ENCODE measurements at places on chromosomes 3 and 15.

- no peak for DNase-seq
Measured at GRCh38 chr3:170077361-170077760, 39.6 kb downstream of the GPR160 start.

GRCh38 chr15:80087104-80087503 is 27.6 kb downstream of the ZFAND6 start:
- DNase-seq, result no peak

- DNase-seq, result no peak
Measured at GRCh38 chr3:136135039-136135802, 60.9 kb downstream of the MSL2 start.

DNA sequence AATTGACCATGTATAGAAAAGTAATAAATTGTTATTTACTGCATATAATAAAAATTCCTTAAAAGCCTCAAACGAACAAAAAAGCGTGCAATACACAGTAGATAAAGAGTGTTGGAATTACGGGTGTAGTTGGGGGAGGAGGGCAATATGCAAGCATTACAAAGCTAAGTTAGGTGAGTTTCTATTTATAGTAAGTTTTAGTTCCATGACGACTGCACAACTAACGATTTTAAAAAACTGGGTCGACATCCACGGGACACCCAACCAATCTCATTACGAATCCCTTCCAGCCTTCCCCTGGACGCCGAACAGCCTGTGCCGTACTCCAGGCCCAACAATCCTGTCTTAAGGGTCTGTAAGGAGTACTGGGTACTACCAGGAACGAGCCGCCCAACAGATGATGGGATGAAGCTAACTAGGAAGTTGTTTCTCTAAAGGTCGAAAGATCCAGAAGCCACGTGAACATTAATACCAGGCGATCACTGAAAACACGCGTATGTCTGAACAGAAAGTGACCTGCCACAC is 677 bp downstream of the POLQ start:
- no peak for DNase-seq

GRCh38 chr3:188287762-188288505 is 134.0 kb downstream of the LPP start:
- DNase-seq, result no peak

DNA sequence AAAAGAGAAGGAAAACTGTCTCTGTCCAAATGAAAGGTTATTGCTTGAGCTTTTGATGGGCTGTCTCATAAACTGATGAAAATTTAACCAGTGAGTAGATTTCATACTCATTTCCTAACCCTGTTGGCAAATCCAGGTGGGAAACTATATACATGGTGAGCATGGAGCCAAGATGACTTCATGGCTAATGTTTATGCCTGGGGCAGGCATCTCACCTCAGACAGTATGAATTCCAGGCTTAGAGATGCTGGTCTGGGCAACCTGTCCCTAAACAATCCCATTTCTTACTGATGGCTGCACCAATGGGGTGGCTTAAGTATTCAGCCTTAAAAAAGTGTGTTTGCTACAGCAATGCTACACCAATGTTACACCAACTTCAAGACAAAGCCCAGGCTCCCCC is 58.1 kb downstream of the SLTM start:
- no peak for DNase-seq

- no peak for DNase-seq
Measured at GRCh38 chr3:131564812-131565211, 62.0 kb upstream of the MRPL3 start.

GRCh38 chr15:29623116-29623639 is 199.1 kb downstream of the TJP1 start:
- DNase-seq, result no peak

- DNase-seq, result no peak
Measured at GRCh38 chr15:34111488-34111887, 9.6 kb downstream of the PGBD4 start.

GRCh38 chr15:98391568-98391967 is 256.8 kb upstream of the IGF1R start:
- no peak for DNase-seq

- peak; percentile 96 for DNase-seq
Measured at GRCh38 chr15:62444104-62445022, 279.3 kb upstream of the C2CD4B start.

DNA sequence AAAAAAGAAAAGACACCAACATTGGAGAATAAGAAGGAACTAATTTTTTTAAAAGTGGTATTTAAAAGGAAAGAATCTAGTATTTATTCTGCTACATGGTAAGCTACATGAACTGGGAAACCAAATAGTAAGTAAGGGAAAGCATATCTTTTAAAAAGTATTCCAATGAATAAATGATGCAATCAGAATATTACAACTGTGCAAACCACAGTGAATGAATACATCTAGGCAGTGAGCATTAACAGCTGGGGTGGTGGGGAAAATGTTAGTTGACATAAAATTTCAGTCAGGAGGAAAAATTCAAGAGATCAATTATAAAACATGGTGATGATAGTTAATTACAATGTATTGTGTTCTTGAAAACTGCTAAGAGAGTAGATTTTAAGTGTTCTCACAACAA is 16.9 kb downstream of the ICE2 start:
- no peak for DNase-seq

GRCh38 chr15:36414670-36415069 is 164.8 kb upstream of the CDIN1 start:
- no peak for DNase-seq

- DNase-seq, result no peak
Measured at GRCh38 chr15:74041777-74042435, 40.4 kb downstream of the GOLGA6A start.

GRCh38 chr15:41304149-41304770 is 28.1 kb downstream of the OIP5 start:
- no peak for DNase-seq

DNA sequence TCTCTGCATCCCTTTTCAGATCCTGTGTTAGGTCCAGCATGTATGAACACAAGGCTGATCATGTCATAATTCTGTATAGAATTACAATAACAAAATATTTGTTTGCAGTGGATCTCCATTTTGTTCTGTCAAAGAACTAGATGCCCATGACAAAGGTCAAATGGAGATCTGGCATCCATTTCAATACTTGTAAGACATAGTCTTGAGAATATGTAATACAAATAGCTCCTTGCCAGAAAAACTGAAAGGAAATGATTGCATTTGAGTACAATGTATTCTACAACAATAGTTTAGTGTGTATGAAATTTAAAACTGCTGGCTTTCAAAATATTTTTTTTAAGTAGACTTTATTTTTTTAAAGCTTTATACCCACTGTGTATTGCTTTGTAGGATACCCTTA is 101.1 kb downstream of the CMSS1 start:
- DNase-seq, result no peak

- DNase-seq, result no peak
Measured at GRCh38 chr3:181715571-181716340, 4.0 kb downstream of the SOX2 start.

DNA sequence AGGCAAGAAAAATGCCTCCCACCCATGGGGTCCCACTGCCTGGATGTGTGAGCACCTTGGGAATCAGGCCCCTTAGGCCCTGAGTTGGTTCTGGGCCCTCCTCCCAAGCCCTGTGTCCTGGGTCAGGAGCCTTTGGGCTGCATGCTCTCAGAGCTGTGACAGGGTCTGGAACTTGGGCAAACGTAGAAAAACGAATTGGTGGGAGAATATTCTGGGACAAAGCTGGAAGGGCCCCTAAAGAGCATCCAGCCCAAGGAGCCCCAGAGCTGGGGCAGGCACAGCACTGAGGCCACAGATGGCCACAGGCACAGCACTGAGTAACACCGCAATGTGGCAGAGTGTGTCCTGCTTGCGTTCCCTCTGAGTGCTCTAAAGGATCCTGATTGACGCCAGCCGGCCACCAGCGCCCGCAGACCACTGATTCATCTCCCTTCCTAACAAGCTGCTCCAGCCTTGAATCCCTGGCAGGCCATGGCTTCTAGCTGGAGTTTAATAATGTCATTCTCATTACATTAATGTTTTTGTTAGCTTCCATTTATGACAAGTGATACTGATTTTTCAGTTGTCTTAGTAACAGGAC is 18.6 kb upstream of the SEC13 start:
- no peak for DNase-seq

- DNase-seq, result no peak
Measured at GRCh38 chr15:100349696-100350433, 8.1 kb upstream of the ADAMTS17 start.
